ENCODE measurements at places on chromosomes 6 and 20.

- DNase-seq: no peak
These were observed 105.6 kb downstream of the TNFRSF21 start for GRCh38 chr6:47203938-47204611.

DNA sequence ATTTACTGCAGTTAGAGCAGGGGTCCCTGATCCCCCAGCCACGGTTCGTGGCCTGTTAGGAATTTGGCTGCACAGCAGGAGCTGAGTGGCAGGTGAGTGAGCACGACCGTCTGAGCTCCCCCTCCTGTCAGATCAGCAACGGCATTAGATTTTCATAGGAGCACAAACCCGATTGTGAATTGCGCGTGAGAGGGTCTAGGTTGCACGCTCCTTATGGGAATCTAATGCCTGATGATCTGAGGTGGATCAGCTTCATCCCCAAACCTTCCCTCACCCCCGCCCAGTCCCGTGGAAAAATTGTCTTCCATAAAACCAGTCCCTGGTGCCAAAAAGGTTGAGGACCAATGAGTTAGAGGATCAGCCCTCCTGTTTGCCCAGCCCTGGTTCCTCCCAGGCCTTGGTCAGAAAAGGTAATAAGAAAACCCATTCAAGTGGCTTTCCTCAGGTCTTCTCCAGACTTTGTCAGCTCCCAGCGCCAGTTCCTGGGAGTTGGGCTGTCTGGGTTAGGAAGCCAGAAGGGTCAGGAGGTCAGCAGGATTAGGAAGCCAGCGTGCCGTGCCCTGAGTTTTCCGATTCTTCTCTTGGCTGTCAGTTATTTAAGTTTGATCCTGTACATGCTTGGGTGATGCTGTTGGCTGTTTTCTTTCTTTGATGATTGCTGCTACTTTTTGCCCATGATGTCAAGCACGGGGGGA, 139.9 kb upstream of the PMEPA1 start:
- DNase-seq: no peak

DNA sequence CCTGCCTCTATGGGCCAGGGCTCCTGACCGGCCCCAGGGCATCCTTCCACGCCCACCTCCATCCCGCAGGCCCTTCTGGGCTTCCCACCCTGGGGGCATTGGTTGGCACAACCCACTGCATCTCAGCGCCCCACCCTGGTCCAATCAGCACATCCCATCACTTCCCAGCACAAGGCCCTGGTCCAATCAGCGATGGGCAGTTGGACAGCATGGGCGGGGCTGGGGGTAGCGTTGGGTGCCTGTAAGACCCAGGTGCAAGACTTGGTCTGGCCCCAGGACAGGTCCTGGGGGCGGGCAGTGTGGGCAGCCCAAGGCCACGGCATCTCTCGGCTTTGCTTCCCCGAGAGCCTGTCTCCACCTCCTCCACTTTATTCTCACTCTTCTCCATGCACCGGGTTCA, 298.5 kb downstream of the BMP7 start:
- DNase-seq: no peak

DNA sequence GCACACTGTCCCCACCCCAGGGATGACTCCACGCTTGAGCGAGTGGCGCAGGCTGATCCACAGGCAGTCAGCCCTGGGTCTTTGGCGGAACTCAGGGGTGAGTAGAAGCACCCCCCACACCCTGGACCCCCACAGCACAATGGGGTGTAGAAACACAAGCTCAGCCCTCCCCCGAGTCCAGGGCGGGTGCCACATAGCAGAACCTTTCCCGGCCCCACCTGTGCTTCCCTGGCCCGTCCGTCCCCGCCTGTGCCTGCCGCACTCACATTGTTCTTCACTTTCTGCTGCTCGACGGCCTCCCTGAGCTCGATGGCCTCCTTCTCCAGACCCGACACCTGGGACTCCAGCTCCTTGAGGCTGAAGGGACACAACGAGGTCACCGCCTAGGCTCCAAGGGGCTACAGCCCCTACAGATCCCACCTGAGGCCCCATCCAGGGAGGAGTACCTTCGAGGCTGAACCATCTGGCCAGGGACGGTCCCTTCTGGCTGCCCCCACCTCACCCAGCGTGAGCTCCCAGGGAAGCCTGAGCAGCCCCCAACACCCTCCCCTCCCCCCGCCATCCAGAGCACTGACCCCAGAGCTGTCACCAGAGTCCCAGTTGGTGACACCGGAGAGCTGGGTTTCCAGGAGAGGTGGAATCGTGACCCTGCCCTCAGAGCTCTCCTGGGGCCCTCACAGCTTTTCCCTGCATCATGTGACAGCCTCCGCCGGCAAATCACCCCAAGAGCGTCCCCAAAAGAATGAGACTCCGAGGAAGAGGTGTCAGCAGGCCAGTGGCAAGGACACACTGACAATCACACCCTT, 55.6 kb downstream of the DSTN start:
- DNase-seq: no peak

GRCh38 chr6:29529956-29530355, 29.6 kb downstream of the UBD start:
- DNase-seq: no peak

DNA sequence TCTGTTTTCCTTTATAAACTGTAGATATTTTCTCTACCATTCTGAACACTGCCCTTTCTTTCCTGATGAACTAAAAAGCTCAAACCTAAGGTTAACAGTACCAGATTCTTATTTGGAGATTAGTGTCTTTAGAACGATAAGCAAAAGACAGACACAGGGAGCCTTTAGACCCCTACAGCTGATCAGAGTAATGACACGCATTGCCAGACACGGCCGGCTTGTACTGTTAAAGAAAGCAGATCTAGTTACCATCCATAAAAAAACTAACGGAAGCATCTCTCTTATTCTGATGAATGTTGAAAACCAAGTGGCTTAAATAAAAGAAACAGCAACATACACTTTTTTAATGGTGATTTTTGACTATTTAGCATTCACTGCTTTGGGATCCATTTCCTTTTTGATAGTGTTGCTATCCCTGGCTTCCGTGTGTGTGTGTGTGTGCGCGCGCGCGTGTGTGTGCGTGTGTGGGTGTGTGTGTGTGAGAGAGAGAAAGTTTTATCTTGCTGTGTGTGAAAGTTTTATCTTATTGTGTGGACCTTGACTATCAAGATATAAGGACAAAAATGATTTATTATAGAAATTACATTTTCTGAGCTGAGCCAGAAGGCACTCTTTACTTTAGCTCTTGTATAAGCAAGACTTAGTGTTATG, 95.6 kb upstream of the SLC35B3 start:
- DNase-seq: no peak

DNA sequence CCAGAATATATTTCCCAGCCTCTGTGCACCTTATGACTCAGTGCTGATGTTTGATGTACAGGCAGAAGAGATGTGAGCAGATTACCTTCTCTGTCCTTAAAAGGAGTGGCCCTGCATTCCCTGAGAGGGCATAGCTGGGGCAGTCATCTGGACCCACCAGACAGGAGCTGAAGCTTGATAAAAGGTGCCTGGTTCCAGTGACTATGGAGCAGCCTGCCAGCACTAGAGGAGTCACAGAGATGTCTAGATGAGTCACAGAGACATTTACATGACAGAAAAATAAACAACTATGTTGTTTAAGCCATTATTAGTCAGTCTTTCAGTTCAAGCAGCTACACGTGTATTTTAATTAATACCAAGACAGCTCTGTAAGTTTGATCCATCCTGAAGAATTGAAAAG, 237.1 kb upstream of the MOCS1 start:
- DNase-seq: no peak

DNA sequence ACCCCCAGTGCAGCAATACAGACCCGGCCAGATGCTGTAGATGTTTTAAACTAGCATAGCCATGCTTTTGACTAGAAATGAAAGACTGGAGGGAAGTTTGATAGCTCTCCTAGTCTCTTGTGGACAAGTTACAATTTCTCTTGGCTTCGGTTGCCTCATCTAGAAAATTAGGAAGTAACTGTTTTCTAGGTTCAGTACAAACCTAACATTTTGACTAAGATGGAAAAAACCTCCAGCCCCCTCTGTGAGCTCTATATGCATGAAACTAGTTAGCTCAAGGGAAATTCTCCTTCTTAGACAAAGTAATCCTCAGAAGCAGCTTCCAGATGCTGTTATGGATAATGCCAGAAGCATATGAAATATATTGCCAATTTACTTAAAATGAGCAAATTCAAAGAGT, 86.6 kb downstream of the RNF144B start:
- DNase-seq: no peak

- DNase-seq: no peak
These were observed 5.7 kb downstream of the SASH1 start for GRCh38 chr6:148348335-148348734.

DNA sequence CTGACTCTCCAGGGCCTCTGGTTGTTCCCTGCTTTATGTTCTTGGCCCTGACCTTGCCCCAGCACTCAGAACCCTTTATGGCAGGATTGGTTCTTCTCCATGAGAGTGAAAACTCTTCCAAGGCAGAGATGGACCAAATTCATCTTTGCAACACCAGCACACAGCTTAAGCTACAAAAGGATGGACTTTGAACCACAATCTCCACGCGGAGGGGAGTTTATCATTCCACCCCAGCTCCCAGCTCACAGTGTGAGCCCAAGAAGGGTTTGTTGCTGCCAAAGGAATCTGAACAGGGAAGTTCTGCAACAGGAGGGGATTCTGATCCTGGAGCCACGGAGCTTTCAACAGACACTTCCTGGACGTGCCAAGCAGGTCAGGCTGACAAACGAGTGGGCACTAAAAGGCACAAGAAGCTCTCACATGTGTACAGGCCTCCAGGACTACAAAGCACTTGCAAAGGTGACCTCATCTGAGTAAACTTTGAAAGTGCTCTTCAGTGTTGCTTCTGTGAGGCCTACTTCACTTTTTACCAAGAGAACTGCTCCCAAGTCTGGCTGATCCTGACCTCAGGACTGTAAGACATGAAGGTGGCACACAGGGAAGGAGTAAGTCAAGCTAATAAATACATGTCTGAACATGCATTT, 8.9 kb downstream of the FITM2 start:
- DNase-seq: no peak

GRCh38 chr20:57266291-57267157, at the start of gene BMP7:
Gene BMP7, minus strand, starts transcription at chr20:57266641. Its CDS starts 519 bp downstream, at chr20:57266122.
- DNase-seq: no peak

DNA sequence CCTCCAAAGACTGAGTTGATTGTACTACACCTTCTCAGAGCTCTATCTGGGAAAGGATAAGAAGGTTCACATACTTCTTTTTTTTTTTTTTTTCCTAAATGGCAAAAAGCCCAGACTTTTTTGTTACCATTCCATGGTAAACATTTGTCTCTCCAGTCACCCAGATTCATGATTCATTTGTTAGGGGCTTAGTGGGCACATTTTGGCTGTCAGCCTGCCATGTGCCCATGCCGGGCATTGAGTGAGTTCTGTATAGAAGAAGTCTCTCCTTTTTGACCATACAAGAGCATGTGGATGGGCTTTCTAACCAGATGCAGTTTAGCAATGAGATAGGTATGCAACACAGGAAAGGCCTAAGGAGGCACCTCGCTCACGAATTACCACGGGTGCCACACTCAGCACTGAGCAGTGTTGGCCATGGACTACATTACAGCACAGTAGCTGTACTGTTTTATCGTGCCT, 447.5 kb upstream of the HSF2 start:
- no peak for DNase-seq

DNA sequence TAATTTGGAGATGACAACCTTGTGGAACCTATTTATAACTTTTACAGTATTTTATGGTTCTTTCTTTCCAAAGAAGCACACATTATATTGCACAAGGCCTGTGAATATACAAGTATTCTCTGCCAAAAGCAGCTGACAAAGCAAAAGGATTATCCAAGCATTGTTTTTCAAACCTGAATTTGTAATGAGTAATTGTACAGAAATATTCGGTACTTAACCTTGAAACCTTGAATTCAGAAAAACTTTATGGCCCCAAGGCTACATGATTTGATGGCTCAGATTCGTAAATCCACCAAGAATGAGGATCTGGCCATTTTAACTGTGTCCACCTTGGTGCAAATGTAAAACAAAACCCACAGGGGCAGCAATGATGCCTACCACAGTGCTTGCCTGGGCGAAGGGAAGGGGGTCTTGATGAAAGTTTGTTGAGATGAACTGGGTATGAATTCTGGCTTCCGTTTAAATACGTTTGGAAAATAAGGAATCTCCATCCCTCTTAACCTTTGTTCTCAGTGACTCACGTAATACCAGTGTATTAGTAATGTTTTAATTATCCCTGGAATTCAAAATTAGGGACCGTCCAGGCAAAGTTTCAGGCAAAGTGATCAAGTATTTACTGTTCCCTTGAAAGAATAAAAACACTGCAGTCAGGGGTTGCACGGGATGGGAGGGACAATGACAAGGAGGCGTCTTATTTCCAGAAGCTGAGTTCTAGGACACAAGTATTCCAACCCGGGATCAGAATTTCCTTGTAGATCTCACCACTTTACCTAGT, 2.7 kb upstream of the RBM24 start:
- DNase-seq: no peak

GRCh38 chr6:158865769-158866168, 46.6 kb upstream of the EZR start:
- no peak for DNase-seq

DNA sequence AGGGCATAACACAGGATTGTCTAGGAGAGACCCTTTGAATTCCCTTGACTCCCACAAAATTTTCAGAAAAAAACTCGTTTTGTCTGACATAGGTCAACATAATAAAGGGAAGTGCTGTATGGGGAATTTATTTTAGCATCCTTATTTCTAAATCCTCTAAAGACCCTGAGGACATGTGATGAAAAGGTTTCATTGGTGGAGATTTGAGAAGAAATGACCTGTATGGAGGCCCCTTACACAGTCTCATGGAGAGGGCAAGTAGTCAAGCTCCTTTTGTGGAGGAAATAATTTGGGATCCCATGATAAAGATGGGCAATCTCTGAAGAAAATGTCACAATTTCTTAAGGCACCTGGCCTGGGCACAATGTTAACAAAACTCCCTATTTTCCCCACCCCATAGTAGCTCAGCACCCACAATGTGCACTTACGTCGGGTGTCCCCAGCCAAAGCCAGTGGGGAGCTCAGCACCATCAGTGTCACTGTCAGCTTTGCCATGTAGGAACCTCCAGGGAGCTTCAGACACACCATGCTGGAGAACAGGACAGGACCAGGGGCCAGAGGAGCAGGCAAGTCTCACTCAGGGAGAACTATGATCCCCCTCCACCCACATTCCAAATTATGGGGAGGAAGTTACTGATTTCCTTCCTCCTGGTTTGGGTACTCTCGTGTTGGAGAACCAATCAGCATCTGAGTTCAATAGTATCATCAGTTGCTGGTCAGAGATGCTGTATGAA, at the start of gene HLA-DRB5:
Gene HLA-DRB5, minus strand, starts transcription at position 591 of the 734 bp plus-strand sequence. Its CDS starts 63 bp downstream, at position 528.
- DNase-seq: peak; percentile 34

- DNase-seq: peak; percentile 41
These were observed 612 bp downstream of the ADAT2 start for GRCh38 chr6:143449714-143450452.

DNA sequence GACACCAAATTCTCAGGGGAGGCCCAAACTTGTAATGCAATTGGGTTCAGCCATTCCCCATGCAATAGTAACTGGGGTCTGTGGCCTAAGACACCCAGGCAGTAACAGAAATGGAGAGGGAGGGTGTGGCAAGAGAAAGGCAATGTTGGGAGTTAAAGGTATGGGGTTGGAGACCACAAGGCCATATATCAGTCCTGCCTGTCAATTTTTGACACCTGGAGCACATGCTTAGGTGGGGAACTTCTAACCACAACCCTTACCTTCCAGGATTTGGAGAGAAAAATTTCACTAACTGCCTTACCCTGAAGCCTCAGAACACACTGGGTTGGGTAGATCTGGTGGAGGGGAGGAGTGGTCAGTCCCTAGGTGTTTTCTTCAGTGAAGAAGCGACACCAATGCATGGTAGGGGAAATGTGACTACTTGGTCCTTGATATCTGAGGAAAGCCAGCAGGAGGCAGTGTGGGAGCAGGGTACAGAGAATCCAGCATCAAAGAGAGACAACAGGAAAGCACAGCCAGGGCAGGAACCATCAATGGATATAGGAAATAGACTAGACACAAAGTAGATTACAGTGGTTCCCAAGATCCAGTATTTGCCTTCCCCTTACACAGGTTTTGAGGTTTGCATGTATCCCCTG, 6.8 kb upstream of the USP49 start:
- DNase-seq: peak; percentile 57

Measured in activated CD4-positive, alpha-beta T cell treated with anti-CD3 and anti-CD28 coated beads, Interleukin-10, Interleukin-2, amounts not matched to agents 100 ng/mL and 50 ng/mL, durations not matched to agents 16 hours and 8 hours (primary cell).